ENCODE measurements at places on chromosomes 6 and 20.

DNA sequence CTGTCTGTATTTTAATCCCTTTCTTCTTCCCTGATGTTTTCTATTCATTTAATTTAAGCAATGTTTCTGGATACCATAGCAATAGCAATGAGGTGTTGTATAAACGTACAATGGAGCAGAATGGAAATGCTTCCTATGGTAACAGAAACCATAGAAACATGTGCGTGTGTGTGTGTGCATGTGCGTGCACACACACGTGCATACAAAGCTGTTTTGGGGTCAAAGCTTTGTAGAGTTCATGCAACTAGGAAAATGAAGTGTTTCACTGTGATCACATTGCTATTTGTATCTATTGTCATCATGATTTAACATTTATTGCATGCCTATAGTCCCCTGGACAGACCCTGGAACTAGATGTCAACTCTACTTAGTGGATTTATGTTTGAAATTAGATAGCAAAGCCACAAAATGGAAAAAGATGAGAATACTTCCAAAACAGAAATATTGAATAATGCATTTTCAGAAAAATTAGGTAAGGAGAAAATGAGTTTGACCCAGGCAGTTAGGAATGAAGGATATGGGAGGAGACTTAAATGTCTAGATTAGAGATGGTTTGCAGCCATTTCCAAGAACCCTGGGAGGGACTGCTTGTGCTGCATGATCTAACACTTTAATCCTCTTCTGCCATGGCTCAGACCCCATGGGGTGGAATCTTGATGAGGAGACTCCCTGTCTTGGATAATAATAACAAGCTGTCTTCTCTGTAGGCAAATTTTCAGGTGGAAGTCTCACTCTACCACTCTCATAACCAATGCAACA is 124.4 kb downstream of the TRMT11 start:
- no peak for DNase-seq

DNA sequence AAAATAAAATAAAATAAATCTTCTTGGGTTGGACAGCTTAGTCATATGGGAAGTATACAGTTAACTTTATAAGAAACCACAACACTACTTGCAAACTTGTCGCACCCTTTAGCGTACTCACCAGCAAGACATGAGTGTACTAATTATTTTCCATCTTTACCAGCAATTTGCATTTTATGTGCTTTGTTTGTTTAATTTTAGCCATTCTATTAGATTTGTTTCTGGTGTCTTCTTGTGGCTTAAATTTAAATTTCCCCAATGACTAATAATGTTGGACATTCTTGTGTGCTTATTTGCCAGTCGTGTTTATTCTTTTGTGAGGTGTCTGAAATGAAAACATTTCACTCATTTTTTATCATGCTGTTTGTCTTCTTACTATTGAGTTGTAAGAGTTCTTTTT is 1172.2 kb upstream of the CITED2 start:
- DNase-seq = no peak

- no peak for DNase-seq
Observed at GRCh38 chr6:151690768-151691562, 116.5 kb upstream of the ESR1 start.

- DNase-seq = no peak
Observed at GRCh38 chr6:161396539-161396938, 122.7 kb upstream of the AGPAT4 start.

DNA sequence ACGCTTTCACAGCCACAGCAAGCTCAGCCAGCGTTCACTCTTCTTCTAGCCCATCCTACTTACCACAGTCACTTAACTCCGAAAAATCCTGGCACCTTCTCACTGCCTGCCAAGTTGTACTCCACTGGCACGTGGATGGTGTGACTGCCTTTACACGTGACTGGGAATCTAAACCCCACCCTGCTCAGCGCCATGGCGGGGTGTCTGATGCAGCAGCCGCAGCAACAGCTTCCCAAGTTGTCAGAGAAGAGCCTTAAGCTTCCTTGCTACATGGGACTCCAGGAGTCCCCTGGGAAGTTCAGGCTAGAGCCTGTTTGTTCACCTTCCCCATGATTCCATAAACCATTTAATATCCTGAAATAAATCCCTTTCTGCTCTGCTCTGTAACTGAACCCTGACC is 61.9 kb upstream of the FOXC1 start:
- DNase-seq = no peak
